Suppressor macrophage (primary cell): ENCODE measurements at places on chromosomes 12 and 14.

DNA sequence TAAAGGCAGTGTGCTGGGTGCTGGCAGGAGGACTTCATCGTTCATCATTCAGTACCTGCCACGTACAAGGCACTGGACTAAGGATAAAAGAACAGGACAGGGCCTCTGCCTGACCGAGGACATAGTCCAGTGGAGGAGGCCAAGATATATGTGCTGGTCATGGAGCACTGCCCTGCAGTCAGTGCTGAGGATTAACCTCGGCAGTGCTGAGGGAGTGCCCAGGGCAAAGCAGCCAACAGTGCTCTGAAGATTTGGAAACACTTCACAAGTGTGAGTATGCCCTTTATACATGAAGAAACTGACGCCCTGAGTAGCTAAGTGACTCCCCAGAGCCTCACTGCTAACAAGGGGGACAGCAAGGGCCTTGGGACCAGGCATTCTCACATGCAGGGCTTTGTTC, 71.4 kb upstream of the RFX4 start:
- DNase-seq, result no peak

- DNase-seq, result no peak
Observed at GRCh38 chr12:106170285-106170684, 31.5 kb upstream of the NUAK1 start.

GRCh38 chr12:127656266-127656665, 610.7 kb upstream of the TMEM132C start:
- DNase-seq, result no peak

DNA sequence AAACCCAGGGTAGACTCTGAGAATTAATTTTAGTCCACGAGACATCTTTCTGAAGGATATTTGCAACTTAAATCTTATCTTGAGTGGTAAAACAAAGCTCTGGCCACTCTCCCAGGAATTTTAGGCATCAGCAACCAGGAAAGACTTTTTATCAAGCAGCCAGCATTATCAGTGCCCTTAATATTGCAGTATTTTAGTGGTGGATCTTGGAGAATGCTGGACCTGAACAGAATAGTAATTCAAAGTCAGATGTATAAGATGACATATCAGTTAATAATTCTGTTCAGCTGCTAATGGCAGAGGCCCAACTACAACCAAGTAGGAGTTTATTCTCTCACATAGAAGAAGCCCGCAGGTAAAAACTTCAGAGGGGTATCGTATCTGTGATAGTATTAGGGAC, 59.0 kb upstream of the CRY1 start:
- no peak for DNase-seq

GRCh38 chr12:34398366-34398705, 376.0 kb downstream of the ALG10 start:
- DNase-seq, result no peak
